Stimulated activated CD4-positive, alpha-beta T cell treated with anti-CD3 and anti-CD28 coated beads, Interleukin-12 subunit alpha, Interleukin-12 subunit beta, amount 100 ng/mL, for 4 hours (primary cell): ENCODE measurements at places on chromosomes 13 and 19.

DNA sequence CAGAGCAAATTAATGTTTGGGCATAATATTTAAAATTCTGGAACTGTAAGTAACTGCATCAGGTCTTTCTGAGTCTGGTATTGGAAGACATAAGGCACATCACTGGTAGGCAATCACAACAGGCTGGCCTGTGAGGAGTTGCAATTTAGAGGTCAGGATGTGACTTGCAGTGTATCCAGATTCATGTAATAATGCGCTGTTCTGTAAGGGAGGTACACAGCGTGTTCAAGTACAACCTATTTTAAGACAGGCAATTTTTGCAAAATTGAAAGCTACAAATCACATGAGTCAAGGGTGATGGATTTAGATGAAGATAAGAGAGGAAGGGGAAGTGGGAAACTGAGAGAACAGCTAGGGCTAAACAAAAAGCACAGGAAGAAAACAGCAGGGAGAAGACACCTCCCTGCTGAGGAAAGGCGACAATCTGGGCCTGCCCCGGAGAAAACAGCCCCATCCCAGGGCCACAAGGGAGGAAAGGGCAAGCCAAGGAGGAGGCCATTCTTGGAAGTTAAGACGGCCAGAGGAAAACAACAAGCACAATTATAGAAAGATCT, 138.1 kb downstream of the LACC1 start:
- no peak for DNase-seq

GRCh38 chr19:8561075-8561764, 16.0 kb downstream of the MYO1F start:
- DNase-seq: no peak

- DNase-seq: no peak
These were observed 18.6 kb downstream of the C19orf81 start for GRCh38 chr19:50667759-50668231.

DNA sequence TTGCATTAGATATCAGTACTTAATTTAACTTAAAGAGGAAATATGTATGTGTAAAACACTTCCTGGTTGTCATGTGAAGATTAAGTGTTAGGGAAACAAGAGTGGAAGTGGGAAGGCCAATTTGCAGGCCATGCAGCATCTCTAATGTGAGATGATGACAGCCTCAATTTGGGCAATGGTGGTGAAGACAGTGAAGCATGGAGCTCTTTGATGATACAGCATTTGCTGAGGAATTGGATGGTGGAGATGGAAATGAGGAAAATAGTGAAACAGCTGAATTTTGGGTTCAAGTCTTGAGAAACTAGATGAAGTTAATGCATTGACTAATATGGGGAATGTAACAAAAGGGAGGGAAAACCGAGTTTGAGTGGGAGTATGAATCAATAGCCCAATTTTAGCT, 231.7 kb upstream of the MIR17HG start:
- DNase-seq: no peak

- no peak for DNase-seq
These were observed 72.4 kb downstream of the STARD13 start for GRCh38 chr13:33213024-33213768.

DNA sequence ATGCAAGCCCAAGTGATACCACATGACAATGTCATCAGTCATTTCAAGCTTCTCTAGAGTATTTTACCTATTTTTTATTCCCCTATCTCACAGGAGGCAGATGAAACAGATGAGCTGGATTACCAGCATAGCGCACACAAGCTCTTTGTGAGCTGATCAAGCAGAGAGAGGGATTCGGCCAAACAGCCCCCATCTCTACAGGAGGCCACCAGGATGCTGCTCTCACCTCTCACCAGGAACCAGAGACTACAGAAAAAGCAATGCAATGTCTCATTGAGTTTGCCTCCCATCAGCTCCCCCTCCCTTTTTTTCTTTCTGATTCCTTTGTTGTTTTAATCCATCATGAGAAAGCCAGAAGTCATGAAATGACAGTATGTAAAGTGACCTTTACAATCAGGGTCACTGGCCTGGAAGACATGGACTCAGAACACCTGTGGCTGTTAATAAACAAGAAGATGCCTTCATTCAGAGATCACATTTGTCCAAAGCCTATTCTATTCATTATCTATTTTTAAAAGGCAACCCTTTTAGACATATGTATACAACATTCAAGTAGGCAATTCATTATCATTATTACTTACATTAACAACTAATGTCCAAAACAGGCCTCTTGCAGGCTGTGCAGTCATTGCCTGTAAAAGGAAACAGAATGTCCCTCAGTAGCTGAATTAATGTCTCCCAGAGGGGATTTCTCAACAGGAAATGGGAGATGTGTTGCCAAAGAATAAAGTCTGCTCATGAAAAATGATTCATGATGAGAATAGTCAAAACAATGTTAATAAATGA, 656.6 kb downstream of the TBC1D4 start:
- no peak for DNase-seq

- DNase-seq: no peak
These were observed 313.3 kb downstream of the HS6ST3 start for GRCh38 chr13:96403241-96403640.

DNA sequence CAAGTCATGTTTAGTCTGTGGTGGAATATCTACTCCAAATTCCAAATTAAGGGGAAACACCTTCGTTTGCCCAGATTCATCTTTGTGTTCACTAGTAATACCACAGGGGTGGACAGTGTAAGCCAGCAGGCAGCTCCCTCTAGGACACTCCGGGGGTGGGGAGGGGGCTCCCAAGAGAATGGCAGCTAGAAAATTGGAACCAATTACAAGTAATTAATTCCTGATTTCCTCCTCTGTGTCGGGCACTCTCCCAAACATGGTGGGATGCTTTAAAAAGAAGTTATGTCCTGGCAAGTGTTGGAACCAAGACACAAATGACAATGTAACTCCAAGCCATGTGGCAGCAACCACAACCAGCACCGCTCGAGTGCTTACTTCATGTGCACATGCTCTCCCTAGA, 5.9 kb downstream of the COL4A1 start:
- DNase-seq: no peak

DNA sequence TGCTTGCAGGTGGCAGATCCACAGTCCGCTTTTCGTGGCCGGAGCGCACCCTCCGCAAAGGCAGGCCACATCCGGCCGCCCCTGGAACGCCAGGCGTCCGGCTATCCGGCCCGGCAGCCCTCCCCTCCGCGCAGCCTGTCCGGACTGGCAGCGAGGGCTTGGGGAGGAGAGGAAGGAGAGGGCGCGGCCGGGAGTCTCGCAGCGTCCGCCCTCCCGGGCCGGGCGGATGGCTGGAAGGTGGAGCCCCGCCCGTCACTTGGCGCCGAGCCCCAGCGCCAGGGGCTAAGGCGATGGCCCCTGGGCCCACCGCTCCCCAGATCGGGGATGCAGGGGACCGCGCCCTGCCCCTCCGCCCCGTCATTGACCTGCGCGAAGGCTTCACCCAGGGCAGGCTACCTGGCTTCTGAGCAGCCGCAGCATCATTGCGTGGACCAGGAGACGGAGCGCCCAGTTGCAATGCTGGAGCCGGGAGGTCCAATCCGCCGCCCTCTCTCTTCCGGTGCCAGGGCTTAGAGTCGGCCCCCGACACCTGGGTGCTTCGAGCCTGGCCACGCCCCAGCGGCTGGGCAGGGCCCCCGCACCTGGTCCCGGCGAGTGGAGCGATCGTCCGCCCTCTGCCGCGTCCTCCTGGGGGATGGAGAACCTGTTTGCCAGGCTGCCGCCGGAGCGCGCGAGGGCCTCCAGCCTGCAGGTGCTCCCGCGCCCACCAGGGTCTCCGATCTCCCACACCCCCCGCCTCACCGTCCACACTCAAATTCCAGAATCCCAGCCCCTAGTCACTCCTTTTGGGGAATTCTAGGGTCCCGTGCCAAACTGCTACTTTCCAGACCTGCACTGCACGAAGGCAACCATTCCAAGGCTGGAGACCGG, at the start of gene FUT1:
TSS of gene FUT1 (minus strand) at position 146 of the 870 bp plus-strand sequence. CDS start 1,360 bp downstream, outside the sequence.
- DNase-seq: no peak

GRCh38 chr19:41531438-41532311, 44.3 kb upstream of the CEACAM21 start:
- peak; percentile 63 for DNase-seq

DNA sequence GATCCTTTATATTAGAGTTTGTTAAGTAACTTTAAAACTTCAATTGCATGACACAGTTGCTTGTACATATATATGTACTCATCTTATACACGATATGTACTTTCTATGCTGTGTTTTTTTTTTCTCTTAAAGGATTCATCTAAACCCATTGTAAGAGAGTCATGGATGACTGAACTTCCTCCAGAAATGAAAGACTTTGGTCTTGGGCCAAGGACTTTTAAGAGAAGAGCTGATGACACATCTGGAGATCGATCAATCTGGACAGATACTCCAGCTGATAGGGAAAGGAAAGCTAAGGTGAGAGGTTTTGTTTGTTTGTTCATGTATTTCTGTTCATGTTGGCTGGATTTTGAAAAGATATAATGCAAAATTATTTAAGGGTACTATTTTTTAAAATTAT, 26.0 kb downstream of the GPALPP1 start:
- DNase-seq: no peak

DNA sequence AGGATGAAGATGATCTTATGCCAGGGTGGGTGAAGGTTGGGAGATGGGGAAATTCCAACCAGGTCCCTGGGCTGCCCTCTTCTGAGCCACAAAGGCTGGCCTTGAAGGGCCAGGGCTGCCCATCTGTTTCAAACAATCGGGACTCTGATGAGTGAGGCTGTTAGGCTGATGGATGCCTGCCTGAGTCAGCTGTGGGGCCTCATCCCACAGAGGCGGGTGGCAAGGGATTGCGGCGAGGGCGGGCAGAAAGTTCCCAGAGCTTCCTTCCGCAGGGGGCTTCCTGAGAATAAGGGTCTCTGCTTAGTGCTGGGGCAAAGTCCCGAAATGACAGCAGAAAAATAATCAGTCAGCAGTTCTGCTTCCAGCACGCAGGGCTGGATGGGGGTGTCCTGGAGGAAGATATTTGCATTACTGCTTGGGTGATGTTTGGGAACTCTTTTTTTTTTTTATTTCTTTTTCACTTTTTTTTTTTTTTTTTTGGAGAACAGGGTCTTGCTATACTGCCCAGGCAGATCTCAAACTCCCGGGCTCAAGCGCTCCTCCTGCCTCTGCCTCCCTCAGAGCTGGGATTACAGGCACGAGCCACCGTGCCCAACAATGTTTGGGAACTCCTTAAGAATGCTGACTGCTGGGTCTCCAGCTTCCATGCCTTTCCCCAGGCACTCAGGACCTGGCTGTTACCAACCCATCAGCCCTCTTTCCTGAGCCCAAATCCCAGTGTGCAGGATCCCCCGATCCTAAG, 14.1 kb downstream of the SH3GL1 start:
- no peak for DNase-seq

DNA sequence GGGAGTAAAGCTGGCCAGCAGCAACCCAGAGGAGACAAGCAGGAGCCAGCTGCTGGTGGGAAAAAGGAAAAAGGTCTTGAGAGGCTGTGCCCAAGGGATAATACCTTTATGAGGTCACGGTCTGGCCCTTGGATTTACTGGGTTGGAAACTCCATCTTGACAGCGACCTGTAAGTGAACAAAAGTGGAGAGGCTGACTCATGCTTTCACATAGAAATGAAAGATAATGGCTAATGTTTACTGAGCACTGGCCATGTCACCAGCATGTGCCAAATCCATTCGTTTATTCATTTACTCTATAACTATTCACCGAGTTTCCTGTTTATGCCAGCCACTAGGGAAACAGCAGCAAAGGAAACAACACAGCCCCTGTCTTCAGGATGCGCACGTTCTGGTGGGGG, 4.7 kb downstream of the VRK3 start:
- DNase-seq: no peak

- DNase-seq: no peak
These were observed 65.5 kb downstream of the TBC1D4 start for GRCh38 chr13:75416327-75417011.

DNA sequence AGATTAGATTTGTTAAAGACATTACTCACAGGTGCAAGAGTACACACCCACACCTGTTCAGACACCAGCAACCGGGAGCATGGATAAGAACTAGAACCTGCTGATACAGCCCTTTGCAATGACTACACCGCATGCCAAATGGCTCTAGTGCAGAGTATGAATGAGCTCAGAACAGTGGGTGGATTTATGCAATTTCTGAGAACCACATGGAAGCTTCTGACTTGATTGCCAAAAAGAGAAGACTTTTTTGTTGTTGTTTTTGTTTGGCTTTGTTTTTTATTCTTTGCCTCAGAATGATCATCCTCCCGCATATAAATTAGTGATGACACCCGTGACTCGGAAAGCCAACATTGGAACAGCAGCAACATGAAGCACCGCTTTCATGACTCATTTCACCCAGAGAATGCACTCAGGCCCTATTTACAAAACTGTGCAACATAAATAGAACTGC, 77.4 kb upstream of the LRCH1 start:
- no peak for DNase-seq

DNA sequence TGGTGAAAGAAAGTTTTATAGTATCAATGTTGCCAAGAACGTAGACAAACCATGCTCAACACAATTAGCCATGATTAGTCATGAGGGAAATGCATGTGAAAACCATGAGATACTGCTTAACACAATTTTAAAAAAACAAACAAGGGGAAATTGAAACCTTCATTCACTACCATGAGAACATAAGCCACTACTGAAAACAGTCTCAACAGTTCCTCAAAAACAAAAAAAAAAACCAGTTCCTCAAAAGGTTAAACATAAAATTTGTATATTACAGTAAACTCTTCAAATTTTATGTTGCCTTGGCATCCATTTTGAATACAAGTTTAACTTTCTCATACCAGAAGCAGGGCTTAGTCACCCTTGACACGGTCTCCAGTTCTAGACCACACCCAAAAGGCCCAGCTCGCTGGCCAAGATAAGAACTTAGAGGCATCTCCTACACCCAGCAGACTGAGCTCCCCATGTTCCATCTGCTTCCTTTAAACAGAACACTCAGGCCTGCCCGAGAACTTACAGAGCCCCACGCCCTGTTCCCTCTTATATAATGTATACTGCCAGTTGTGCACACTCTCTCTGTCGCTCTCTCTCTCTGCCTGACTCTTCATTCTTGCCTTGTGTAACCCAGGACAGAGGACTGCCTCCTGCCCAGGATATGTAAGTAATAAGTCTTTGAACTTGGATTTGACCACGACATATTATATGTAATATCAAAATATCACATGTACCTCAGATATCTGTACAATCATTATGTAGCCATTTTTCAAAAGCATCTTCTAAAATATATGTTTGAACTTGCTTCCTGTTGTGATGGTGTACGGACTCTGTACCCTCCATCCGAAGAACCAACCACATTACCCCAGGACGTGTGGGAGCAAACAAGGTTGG, 67.4 kb downstream of the STK24 start:
- no peak for DNase-seq

DNA sequence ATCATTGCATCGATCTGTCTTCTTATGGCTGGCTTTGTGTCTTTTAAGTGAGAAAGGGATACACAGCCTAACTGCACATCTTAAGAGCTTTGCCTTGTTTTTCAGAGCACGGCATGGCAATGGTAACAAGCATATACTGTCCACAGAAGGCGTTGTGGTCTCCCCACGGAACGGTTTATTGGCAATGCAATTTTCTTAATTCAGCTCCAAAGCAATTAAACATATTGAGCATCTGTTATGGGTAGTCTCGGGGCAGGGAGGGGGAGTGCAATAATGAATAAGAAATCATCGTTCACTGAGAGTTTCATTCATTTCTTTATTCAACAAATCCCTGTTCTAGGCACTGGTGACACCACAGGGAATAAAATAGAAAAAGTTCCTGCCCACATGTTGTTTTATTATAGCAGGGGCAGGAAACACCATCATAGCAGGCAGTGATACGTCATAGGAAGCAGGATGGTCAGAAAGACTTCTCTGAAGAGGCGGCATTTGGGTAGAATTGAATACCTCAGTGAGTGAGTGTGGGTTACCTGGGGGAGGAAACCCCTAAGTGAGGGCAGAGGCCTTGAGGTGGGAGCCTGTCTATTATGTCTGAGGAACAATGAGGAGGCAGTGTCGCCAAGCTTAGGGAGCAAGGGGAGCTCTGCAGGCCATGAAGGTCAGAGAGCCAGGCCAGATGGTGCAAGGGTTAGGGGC, 185.7 kb upstream of the KL start:
- DNase-seq: no peak
